ENCODE measurements at places on chromosomes 7 and 10.

GRCh38 chr7:34240417-34240816, 335.1 kb downstream of the BMPER start:
- DNase-seq = no peak

DNA sequence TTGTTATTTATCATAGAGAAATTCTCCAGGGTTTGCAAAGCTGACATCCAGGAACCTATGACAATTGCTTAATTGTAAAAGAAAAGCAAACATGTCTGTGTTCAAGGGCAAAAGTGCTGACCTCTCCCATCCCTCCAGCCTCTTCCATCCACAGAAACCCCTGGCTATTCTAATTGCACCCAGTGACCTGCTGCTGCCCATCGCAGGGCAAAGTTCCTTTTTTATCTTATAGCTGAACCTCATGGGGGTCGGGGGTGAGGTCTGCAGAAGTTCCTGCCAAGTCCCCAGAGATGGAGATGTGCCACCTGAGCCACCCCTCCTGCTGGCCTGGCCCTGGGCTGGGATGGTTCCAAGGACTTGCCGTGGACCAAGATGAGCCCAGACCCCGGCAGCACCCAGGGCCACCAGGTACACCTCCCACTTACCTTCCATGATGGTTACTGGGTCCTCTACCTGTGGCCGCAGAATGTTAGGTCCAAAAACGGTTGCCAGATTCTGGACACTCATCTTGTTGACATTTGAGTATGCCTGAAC, 146.5 kb downstream of the MAPK8 start:
- no peak for DNase-seq

- no peak for DNase-seq
Measured at GRCh38 chr10:69815104-69815503, 13.4 kb downstream of the COL13A1 start.

GRCh38 chr10:86553213-86553612, 31.6 kb upstream of the WAPL start:
- no peak for DNase-seq

DNA sequence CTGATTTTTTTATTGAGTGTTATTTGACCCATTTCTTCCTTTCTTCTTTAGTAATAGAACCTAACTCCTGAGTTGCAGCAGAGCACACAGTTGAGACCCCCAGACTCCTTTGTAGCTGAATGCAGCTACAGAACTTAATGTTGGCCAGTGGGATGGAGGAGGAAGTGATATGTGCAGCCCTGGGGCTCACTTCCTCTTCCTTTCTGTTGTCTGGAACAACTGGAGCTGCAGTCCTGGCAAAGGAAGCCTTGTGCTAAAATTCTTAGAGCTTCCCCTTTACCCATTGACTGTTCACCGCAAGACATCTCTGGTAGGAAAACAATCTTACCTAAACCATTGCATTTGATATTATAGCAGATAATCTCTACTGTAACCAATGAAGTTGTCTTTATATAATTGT, 86.6 kb downstream of the ITGB8 start:
- no peak for DNase-seq
